ENCODE measurements at places on chromosomes 2 and 18. TPM values are rescaled to one million over a fixed set of nuclear protein-coding genes. Genes with fewer than 3 reads are reported as not detected.

The MSTN gene
- polyA plus RNA-seq: 0.05 TPM

The PRKAG3 gene
- polyA plus RNA-seq: not detected

The C2orf92 gene
- 1.1 TPM for polyA plus RNA-seq

The G6PC2 gene
- polyA plus RNA-seq: not detected

The QPCT gene
- polyA plus RNA-seq: 18.7 TPM

The CFAP210 gene
- polyA plus RNA-seq: 0.34 TPM

The CDCA7 gene
- polyA plus RNA-seq: 40.3 TPM

The SLC4A3 gene
- polyA plus RNA-seq: 3.1 TPM

The GALNT3 gene
- polyA plus RNA-seq: not detected

The ELOA2 gene
- polyA plus RNA-seq: not detected

The GKN2 gene
- 3.3 TPM for polyA plus RNA-seq

The ITGA4 gene
- polyA plus RNA-seq: 4.1 TPM

The SLC16A14 gene
- polyA plus RNA-seq: 0.37 TPM

The IL1R1 gene
- 32.5 TPM for polyA plus RNA-seq

The EIF2B4 gene
- polyA plus RNA-seq: 75.8 TPM

The PLEKHH2 gene
- 0.92 TPM for polyA plus RNA-seq

The CXCR4 gene
- polyA plus RNA-seq: 0.12 TPM

The ANTXR1 gene
- polyA plus RNA-seq: 192 TPM

The AFF3 gene
- polyA plus RNA-seq: not detected

The IL37 gene
- polyA plus RNA-seq: not detected

Measured in A549 (cell line).